T-helper 2 cell treated with Interferon-gamma antibody and Interleukin-4, amounts not matched to agents 5 μg/mL and 100 μg/mL, for 36 hours (primary cell): ENCODE measurements at places on chromosomes 4 and X.

DNA sequence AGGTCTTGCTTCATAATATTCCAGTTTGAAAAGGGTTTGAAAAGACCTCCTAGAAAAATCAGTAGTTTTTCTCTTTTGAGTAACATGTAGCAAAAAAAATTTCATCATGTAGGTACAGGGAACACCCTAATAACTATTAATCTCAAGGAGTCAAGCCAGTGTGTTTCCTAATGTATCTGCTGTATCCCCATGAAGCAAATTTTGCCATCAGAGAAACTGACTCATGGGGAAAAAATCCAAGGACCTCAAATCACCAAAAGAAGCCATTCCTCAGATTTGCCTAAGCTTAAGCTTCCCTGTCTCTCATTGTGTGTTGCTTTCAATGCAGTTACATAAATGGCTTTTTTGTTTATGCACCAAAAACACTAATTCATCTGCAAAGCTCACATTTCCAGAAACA lies 29.7 kb downstream of the F9 start:
- no peak for DNase-seq

GRCh38 chrX:47180346-47180745 lies 13.3 kb upstream of the UBA1 start:
- DNase-seq: no peak

GRCh38 chr4:52638717-52639116 lies 20.4 kb downstream of the USP46 start:
- DNase-seq: no peak

DNA sequence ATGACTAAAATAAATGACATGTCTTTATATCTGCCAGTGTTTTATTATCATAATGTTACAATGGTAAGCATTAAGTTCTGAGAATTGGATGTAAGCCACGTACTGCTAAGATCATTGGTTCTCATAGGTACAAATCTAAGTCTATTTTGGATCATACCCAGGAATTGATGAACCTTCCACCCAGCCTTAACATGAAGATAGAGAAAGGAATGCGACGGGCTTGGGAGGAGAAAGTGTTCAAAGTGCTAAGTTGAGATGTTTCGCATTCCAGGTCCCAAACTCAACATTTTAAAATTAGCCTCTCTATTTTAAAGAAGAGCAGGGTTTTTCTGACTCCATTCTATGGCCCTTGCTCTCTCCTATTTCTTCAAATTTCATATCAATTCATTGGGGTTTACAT lies 54.9 kb upstream of the FRAS1 start:
- DNase-seq: no peak

GRCh38 chrX:12891915-12892506 lies 14.4 kb upstream of the TLR8 start:
- DNase-seq: no peak

DNA sequence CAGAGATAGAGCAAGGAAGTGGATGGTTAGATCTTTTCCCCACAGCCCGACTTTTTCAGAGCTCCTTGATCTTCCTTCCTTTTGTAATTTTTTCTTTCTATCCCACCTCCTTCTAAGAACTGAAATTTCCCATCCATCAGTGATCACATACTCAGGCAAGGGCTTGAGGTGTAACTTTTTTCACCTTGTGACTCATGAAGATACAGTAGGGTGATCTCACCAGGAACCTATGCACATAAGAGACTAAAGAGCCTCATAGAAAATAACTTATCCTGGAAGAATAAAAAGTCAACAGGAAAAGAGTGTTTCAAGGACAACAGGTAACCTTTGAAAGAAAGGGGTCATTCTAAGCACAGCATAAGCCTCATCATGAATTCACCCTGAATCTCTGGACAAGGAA lies 131.2 kb upstream of the HCCS start:
- no peak for DNase-seq

DNA sequence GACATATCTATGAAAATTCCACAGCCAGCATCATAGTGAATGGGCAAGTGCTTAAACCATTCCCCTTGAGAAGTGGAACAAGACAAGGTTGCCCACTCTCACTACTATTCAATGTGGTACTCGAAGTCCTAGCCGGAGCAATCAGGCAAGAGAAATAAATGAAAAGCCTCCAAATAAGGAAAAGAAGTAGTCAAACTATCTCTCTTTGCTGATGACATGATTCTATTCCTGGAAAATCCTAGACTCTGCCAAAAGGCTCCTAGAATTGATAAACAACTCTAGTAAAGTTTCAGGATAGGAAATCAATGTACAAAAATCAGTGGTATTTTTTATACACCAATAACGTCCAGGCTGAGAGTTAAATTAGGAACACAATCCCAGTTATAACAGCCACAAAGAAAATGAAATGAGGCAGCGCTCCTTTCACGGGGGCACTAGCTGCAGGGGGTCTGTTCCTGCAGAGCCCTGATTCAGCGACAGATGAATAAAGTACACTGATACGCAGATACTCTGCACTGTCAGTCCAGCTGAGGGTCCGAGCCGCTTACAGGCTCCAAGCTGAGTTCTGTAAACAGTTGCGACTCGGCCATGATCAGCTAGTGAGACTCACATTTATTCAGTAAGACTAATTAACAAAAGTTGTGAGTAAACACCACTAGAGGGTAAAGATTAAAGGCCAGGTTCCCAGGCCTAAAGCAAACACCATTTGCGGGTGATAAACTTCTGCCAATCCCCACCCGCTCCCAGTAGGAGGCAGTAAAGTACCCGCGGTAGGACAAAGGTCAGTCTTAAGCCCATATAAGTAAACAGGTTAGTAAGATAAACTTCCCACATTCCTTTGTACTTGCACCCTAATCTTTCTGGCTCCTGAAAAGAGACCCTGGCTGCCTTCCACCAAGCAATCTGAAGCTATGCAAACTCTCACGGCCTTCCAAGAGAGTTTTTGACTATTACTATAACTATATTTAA lies 290.6 kb upstream of the GRID2 start:
- DNase-seq: no peak

DNA sequence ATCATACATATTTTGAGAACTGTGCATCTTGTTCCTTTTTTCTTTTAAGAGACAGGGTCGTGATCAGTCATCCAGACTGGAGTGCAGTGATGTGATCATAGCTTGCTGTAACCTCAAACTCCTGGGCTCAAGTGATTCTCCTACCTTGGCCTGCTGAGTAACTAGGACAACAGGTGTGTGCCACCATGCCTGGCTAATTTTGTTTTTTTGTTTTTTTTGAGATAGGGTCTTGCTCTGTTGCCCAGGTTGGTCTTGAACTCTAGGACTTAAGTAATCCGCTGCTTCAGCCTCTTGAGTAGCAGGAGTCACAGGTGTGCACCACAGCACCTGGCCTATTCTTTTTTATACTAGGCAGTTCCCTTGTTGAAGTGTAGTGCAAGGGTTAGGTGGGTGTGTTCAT lies 24.6 kb downstream of the KDM6A start:
- DNase-seq: no peak

GRCh38 chrX:136354201-136354600 lies 53.4 kb downstream of the ADGRG4 start:
- DNase-seq: no peak

GRCh38 chrX:30153175-30153880 lies 62.0 kb upstream of the MAGEB2 start:
- no peak for DNase-seq

DNA sequence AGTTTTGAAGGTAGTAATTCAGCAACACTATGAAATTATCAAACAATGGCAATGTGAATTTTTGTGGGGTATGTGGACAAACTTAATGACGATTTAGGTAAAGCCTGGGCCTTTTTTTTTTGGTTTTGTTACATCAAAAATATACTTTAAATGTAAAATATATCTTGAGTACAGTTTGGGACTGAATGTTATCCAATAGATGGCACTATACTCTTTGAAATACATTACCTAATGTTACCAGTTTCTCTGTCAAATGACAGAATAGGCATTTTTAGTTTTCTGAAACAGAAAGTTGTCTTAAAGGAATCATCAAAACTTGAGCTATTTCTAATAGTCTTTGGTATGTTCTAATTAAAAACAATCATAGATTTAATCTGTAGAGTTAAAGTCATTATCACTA lies 1651.9 kb downstream of the C4orf33 start:
- no peak for DNase-seq

DNA sequence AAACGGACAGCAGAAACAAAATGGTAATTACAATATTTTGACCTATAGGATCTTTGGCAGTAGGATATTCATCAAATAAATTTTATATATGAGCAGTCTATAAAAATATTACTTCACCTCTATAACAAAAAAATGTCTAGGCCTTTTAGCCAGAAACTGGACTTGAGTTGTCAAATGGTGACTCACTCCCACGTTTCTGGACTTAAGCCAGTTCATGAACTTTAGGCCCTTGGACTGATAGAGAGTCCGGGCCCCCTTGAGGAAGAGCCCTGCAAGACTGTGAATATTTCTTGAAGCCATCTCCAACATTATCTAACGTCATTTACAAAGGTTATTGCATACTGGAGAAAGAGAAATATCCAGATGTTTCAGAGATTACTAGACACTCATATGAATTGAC lies 106.8 kb upstream of the FAM47A start:
- no peak for DNase-seq

GRCh38 chr4:54543088-54543795 lies 114.5 kb upstream of the KIT start:
- no peak for DNase-seq

- DNase-seq: no peak
Observed at GRCh38 chrX:71458866-71459265, 74.0 kb upstream of the OGT start.

DNA sequence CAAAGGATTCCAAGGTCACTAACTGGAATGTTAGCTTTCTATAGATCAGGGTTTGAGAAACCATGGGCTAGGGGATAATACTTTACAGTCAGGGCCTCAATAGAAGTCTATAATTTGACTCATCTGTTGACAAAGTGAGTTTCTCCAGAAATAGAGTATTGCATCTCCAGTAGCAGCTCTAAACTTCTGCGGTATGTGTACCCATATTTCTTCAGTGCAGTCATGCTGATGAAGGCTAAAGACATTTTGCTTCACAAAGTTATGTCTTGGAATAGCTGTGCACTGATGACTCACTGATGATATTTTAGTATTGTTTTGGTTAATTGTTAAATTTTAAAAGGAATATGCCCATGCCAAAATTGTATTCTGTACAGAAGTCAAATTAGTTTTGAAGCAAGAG lies 464.9 kb upstream of the AMOT start:
- no peak for DNase-seq

DNA sequence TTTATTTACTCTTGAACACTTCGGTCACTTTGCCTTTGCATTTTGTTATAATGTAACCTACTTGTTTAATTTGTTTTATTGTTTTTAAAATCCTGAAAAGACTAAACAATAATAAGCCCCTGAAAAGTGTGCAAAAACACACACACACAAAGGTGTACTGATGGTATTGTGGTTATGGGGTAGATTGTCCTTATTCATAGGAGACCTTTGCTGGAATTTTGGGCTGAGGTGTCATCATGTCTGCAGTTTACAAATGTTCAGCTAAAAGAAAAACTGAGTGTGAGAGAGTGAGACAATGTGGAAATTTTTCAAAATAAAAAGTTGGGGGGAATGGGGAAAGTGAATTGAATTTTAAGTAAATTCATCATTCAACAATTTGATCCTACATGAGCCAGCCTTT lies 174.9 kb downstream of the QDPR start:
- DNase-seq: no peak

DNA sequence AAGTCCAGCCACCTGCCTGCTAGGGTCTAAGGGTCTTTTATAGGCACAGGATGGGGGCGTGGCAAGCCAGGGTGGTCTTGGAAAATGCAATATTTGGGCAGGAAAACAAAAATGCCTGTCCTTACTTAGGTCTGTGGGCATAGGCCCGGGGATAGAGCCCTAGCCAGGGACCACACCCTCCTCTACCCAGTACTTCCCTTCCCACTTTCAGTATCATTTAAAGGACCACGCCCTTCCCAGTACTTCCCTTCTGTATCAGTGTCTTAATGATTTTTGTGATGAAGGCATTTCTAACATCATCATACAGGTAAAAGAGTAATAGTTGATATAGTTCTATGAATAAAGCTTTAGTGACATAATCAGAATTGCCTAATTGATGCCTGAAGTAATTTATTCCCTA lies 11.4 kb downstream of the BANK1 start:
- DNase-seq: no peak

DNA sequence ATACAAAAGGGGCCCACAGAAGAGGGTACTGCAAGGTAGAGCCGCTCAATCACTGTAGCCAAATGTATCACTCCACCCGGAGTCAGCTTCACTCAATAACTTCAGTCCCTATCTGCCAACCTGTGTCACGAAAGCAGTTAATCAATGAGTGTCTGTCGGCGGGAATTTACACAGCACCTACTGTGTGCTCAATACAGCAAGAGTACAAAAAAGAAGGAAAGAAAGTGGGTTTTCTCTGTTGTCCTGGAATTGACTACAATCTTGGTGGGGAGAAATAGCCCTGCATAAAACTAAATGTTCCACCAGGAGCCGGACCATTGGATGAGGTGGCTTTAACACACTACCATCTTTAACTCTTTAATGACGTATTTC lies 780 bp upstream of the NKRF start:
- DNase-seq: no peak
